Stimulated activated effector memory CD8-positive, alpha-beta T cell treated with anti-CD3 and anti-CD28 coated beads, Interleukin-12 subunit alpha, Interleukin-12 subunit beta, amount 100 ng/mL, for 72 hours (primary cell): ENCODE measurements at places on chromosomes 13 and 19.

GRCh38 chr19:15471639-15472101, 7.3 kb upstream of the RASAL3 start:
- no peak for DNase-seq

- no peak for DNase-seq
These were observed 138.2 kb downstream of the CRYL1 start for GRCh38 chr13:20387441-20387971.

GRCh38 chr19:29836409-29836825, 24.6 kb downstream of the CCNE1 start:
- peak; percentile 75 for DNase-seq

DNA sequence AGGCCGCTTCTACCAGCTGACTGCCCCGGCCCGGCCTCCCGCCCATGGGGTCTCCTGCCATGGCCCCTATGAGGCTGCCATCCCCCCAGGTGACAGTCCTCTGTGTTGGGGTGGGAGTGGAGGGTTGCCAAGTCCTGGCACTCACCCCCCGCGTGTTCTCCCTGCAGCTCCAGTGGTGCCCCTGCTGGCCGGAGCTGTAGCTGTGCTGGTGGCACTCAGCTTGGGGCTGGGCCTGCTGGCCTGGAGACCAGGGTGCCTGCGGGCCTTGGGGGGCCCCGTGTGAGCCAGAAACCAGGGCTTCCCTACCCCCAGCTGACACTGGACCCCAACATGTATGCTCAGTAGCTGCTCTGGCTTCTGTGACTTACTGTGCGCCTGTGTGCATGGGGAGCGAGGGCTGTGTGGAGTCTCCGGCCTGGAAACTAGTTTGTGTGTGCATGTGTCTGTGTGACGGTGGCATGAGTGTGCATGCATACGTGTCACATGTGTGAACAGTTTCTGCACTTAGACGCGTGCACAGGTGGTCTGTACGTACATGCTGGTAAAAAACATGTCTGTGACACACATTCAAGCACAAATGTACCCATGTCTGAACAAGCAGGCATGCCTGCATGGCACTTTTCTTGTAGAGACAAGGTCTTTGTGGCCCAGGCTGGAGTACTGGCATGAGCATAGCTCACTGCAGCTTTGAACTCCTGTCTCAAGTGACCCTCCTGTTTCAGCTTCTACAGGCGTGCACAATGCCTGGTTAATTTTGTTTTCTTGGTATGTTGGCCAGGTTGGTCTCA, 4.9 kb downstream of the ACP4 start:
- no peak for DNase-seq

GRCh38 chr13:50715402-50716146, 127.9 kb downstream of the DLEU7 start:
- DNase-seq, result no peak

- DNase-seq, result peak; percentile 8
These were observed 88.4 kb upstream of the ZNF492 start for GRCh38 chr19:22545751-22546150.

DNA sequence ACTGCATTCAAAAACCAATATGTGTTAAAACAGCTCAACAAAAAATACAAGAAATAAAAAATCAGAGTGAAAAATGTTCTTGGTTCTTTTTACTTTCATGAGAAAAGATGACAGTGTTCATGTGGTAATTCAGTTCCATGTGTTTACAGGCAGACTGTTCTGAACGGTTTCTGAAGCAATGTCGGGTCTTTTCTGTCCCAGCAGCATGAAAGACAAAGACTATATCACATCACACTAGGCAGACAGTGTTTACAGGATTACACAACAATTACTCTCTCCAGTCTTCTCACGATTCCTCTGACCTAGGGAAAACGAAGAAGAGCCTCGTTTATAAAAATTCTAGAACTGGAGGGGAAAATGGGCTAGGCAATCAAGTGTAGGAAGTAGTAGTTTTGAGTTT, 83.4 kb downstream of the UBL3 start:
- DNase-seq, result no peak

DNA sequence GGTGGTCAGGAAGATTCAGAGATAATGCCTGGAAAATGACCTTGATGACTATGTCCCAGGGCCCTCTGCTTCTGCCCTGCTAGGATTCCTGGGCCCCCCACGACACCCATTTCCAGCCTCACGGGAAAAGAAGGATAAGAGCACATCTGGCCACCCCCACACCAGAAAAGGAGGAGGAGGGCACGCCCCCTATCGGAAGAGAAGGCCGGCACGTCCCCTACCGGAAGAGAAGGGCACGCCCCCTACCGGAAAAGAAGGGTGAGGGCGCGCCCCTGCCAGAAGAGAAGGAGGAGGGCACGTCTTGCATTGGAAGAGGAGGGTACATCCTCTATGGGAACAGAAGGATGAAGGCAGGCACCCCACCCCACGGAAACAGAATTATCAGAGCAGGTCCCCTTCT, 84.3 kb downstream of the IER2 start:
- DNase-seq, result peak; percentile 65

GRCh38 chr13:50587115-50587514, 256.4 kb downstream of the DLEU7 start:
- no peak for DNase-seq

DNA sequence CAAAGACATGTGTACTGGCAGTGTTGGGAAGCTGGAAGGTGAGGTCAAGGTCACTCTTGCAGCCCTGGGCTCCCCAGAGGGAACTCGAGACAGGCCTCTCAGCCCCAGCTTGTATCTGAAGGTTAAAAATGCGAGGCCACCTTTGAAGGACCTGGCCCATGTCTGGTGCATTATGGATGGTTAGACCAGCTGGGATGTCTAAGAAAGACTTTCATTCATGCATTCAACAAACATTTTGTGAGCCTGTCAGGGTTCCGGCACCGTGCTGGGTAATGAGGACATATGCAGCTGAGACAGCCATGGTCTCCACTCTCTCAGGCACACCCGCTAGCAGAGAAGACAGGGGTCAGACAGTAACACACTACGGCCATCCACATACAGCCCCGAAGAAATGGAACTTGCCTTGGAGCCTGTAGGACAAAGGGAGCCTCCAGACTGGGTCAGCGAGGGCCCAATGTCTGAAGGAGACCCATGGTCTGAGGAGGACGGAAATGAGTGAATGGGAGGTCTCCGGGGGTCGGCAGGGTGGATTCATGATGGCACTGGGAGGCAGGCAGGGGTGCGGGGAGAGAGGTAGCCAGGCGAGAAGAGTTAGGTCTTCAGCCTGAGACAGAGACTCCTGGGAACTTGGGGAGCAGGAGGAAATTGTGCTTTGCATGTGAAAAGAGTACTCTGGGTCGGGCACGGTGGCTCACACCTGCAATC, 19.0 kb downstream of the VSTM2B start:
- DNase-seq, result no peak

DNA sequence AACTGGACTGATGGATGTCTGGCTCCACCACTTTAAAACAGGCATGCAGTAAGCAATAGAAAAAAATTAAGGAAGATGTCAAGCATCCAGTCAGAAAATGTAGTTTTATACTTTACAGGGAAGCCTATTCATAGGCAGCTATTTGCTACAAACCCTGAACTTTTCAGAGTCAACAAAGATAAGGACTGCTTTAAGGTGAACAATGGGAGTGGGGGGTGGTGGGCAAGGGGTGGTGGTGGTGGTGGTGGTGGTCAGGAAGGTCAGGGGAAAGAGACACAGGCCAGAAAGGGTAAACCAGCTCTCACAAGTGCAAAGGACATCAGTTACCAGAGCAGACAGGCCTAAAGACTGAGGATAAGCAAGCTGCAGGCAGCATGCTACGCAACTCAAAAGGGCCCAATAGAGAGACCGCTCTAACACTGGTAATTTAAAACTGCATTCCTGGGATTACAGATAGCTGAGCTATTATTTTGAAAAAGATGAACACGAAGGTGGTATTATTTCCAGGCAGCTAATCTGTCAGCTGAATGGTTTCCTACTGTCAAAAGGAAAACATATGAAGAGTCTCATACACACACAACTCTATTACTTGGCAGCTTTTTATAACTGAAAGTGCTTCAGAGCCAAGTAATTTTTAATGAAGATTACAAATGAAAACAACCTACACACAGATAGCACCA, 14.8 kb downstream of the BRD4 start:
- DNase-seq, result no peak

- no peak for DNase-seq
These were observed 16.8 kb downstream of the COL4A1 start for GRCh38 chr13:110290153-110290552.

DNA sequence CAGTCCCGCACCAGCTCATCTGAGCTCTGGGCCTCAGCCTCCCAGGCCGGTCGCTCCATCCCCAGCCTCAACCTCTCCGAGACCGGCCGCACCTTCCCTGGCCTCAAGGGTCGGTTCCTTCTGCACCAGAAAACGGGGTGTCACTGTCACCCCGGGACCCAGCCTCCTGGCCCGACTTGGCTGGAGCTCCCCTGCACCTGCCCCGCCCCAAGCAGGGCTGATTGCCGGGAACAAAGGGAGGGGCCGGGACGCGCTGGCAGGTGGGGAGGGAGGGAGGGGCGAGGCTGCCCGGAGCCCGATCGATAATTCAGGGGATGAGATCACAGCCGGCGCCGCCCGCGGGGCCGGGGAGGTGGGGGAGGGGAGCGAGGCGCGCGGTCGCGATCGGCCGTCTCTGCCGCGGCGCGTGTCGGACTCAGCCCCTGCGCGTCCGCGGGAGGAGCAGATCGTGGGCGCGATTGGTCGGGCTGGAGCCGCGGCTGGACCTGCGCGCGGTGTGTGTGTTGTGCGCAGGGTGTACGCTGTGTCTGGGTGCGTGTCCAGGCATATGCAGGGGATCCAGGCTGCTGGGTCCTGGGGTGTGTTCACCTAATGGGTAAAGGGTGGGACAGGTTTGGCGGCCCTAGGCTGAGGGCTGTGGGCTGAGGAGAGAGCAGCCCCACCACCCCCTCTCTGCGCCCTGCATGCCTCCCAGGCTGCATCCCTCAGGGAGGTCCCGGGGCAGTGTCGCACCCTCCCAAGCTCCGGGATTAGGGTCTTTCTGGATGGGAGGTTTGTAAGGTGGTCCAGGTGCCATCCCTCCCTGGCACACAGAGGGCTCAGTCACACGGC, 1.1 kb upstream of the SHC2 start:
- no peak for DNase-seq

- DNase-seq, result no peak
These were observed 28.4 kb downstream of the ZNF823 start for GRCh38 chr19:11710313-11710712.

GRCh38 chr13:46348961-46349360, 38.1 kb downstream of the RUBCNL start:
- DNase-seq, result no peak

- no peak for DNase-seq
These were observed 21.6 kb upstream of the F2RL3 start for GRCh38 chr19:16867211-16867610.

DNA sequence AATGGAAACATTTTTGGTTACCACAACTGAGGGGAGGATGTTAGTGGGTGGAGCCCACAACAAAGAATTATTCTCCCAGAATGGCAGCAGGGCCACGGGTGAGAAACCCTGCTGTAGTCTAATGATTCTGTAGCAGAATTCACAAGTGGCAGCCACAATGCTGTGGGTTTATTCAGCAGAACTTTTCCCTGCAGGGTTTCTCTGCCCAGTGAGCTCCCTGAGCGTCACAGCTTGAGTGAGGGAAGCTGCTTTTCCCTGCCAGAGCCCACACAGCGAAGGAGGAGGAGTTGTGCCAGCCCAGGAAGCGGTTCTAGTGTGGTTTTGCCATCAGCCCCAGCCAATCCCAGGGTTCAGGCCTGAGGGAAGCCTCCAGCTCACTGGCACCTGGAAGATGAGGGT, 4.4 kb downstream of the ATP12A start:
- DNase-seq, result no peak

GRCh38 chr19:7333198-7334118, 15.3 kb upstream of the ARHGEF18 start:
- DNase-seq, result no peak

DNA sequence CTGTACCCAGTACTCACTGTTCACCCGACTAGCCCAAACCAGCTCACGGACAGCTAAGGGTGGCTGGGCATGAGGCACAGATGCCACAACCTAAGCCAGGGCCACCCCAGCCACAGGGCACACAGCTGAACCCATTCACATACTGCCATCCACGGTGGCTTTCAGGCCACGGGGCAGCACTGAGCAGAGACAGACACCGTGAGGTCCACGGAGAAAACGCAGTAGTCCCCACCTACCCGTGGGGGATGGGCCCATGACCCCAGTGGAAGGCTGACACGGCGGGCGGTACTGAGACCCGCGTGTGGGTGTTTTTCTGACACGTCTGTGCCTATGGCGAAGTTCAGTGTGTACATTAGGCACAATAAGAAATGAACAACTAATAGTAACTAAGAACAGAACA, 25.5 kb downstream of the IZUMO4 start:
- no peak for DNase-seq

GRCh38 chr19:33731881-33732280, 64.8 kb upstream of the KCTD15 start:
- no peak for DNase-seq

- peak; percentile 89 for DNase-seq
These were observed at the start of gene BRD4 for GRCh38 chr19:15332311-15332996. TSS of gene BRD4 (minus strand) at chr19:15332539. CDS start at chr19:15273099, 59,440 bp downstream.

DNA sequence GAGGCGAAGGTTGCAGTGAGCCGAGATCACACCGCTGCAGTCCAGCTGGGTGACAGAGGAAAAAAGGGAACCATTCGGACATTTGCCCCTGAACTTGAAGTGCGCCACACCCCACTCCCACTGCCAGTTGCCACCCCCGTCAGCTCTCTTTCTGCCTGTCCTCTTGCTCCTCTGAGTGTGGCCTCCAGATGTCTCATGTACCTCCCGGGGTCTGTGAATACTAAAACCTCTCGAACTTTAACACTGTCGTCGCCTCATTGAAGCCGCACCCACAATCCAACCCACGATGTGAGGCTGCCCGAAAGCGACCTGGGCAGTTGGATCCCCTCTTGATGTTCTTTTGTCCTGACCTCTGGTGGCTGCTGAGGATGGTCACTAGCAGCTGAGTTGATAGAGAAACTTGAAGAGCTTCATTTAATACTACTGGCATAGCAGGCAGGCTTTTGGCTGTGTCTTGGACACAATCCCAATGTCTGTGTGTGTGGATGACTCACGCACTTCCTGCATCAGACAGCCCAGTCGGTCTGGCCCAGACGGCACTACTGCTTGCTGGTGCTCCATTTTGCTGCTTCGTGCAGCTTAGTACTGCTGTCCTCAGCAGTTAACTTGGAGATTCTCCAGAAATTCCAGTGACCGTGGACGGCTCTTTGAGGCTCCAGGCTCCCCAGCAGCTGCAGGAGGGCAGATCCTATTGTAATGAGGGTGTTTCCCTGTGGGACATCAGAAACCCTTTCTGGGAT, 4.2 kb downstream of the FPR3 start:
- no peak for DNase-seq

DNA sequence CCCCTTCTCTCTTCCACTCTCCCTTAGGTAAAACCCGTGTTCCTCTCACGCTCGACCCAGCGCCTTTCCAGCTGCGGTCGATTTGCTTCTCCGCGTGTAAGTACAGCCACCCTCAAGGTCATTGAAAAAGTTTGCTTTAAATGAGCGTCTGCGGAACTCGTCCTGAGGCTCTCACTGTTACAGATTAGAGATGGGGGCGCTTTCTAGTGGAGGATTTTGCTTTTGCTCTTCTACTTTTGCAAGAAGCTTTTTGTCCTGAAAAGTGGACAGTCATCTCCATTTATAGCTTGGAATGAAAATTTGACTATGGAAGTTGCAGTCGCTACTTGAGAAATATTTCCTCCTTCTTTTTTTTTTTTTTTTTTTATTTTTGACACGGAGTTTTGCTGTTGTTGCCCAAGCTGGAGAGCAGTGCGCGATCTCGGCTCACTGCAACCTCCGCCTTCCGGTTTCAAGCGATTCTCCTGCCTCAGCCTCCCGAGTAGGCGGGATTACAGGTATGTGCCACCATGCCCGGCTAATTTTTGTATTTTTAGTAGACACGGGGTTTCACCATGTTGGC, 595 bp upstream of the RAB20 start:
- no peak for DNase-seq

- no peak for DNase-seq
These were observed 72.9 kb upstream of the IRS2 start for GRCh38 chr13:109859216-109859835.
